ENCODE measurements at places on chromosomes 11 and 22.

- H3K27ac ChIP-seq: no peak overlapping the region
- H3K36me3 ChIP-seq: no peaks in the 10 kb centered on the region
- no peaks in the 10 kb centered on the region for H3K27me3 ChIP-seq
- peaks cover 16% of the 10 kb centered on the region for H3K4me1 ChIP-seq
Measured at GRCh38 chr11:66875378-66875777, 18.5 kb downstream of the LRFN4 start.

DNA sequence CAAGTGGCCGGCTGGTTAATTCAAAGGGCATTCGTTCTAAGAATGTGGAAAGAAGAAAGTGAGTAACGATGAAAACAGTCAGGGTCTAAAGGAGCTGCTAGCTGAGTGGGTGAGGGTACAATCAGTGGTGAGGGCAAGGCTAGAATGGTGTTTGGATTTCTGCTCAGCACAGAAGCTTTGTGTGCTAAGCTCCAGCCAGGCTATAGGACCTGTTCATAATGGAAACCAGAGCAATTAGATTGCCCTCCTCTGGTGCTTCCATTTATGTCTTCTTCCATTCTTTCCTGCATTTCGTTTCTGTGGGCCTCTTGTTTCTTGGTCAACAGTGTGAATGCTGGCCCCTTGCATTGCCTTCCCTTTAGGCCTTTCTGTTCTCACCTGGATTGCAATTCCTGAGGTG, 572.9 kb upstream of the CHORDC1 start:
- no peak overlapping the region for H3K27ac ChIP-seq
- H3K4me1 ChIP-seq: no peaks in the 10 kb centered on the region
- H3K27me3 ChIP-seq: no peaks in the 10 kb centered on the region
- no peak for DNase-seq

- H3K4me1 ChIP-seq: peaks cover 32% of the 10 kb centered on the region
- H3K4me3 ChIP-seq: no peak overlapping the region
- peaks cover 34% of the 10 kb centered on the region for H3K36me3 ChIP-seq
- no peak for DNase-seq
Measured at GRCh38 chr11:612961-613300, 2.8 kb downstream of the IRF7 start.

DNA sequence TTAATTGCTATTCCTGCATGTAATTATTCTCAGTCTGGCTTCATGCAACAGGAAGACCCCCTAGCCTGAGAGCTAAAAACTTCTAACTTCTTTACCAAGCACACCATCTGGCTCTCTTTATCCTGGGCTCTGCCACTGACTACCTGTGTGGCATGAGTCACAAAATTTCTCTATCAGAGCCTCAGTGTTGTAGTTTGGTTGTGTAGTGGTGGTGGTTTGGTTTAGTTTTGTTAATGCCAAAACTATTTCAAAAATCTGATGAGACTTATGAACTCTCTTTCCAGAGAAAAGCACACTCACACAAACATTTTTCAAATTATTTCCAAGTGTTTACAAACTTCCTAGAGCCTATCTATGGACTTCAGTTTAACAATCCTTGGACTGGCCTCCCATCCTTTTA, 7.5 kb upstream of the IL17RA start:
- no peaks in the 10 kb centered on the region for H3K27me3 ChIP-seq
- no peak overlapping the region for H3K4me3 ChIP-seq
- no peaks in the 10 kb centered on the region for H3K4me1 ChIP-seq
- H3K36me3 ChIP-seq: no peaks in the 10 kb centered on the region

GRCh38 chr22:25363474-25363873, 144.0 kb downstream of the CRYBB2 start:
- H3K27me3 ChIP-seq: no peaks in the 10 kb centered on the region
- no peaks in the 10 kb centered on the region for H3K4me1 ChIP-seq
- DNase-seq: no peak
- no peak overlapping the region for H3K4me3 ChIP-seq

- H3K4me1 ChIP-seq: no peaks in the 10 kb centered on the region
- no peak for DNase-seq
- no peaks in the 10 kb centered on the region for H3K27me3 ChIP-seq
- H3K36me3 ChIP-seq: no peaks in the 10 kb centered on the region
Measured at GRCh38 chr22:23478175-23478574, 101.9 kb downstream of the IGLL1 start.

GRCh38 chr11:27505781-27506180, 788 bp downstream of the LIN7C start:
- no peak for DNase-seq
- peaks cover 37% of the 10 kb centered on the region for H3K4me1 ChIP-seq
- no peaks in the 10 kb centered on the region for H3K27me3 ChIP-seq

GRCh38 chr11:110173811-110174644, 80.8 kb downstream of the ZC3H12C start:
- H3K36me3 ChIP-seq: no peaks in the 10 kb centered on the region
- peaks cover 9% of the 10 kb centered on the region for H3K4me1 ChIP-seq
- peak overlapping the region; percentile 46 for H3K4me3 ChIP-seq
- DNase-seq: no peak

DNA sequence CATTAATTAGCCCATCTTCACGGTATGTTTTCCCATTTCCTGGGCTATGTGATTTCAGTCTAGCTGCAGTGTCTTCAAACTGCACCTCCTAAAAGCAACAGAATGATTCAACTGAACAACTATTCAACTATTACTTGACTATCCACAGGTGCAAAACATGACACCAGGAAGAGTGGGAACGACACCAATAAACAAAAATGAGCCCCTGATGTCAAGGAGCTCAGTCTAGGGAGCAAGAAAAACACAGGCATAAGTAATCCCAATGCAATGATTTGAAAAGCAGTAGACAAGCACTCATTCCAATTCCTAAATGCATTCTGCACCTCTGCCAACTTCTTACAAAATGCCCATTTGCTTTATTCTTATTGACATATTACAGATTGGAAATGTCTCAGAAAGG, 285.6 kb downstream of the ETS1 start:
- no peak for DNase-seq
- no peaks in the 10 kb centered on the region for H3K36me3 ChIP-seq
- peaks cover 11% of the 10 kb centered on the region for H3K4me1 ChIP-seq
- H3K27me3 ChIP-seq: no peaks in the 10 kb centered on the region
- peak overlapping the region; percentile 10 for H3K27ac ChIP-seq

DNA sequence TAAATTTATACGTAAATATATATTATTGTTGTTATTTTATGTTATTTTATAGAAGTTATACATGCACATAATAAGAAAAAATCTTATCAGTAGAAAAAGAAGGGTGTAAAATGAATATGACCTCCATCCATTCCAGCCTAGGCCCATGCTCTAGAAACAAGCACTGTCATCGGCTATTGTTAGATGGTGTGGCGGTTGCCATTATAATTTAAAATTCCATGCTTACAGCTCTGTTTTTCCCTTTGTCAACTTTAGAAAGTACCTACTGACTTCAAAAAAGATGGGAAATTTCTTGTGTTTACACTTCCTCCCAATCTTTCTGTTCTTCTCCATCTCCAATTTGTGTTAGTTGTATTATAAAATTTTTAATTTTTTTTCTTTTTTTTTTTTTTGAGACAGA, 61.9 kb upstream of the RDX start:
- H3K27ac ChIP-seq: no peak overlapping the region
- no peaks in the 10 kb centered on the region for H3K27me3 ChIP-seq
- H3K36me3 ChIP-seq: no peaks in the 10 kb centered on the region
- DNase-seq: no peak

DNA sequence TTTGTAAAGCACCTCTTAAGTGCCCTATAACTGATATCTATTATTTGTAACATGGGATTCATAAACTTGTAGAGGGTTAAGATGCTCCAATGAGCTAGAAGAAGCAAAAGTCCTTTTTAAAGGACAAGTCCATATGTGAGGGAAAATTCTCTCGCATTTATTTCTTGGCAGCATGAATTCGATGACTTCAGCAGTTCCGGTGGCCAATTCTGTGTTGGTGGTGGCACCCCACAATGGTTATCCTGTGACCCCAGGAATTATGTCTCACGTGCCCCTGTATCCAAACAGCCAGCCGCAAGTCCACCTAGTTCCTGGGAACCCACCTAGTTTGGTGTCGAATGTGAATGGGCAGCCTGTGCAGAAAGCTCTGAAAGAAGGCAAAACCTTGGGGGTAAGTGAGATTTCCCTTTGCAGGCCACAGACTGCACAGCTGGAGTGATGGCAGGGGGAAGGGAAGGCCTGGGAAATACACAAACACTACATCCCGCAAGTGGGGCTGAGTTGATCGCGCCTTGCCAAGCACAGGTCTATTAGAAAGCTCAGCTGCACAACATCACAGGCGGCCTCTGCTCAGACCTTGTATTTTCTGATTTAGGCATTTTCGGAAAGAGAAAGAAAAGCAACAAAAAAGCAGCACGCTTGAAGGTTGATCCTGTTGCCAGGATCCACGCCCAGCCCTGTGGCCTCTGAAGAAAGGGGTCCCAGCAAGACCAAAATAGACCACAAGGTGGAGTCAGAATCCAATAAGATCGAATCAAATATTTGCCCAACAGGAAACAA, 1.5 kb downstream of the MS4A8 start:
- no peak overlapping the region for H3K27ac ChIP-seq
- no peak overlapping the region for H3K4me3 ChIP-seq
- H3K4me1 ChIP-seq: no peaks in the 10 kb centered on the region
- DNase-seq: no peak
- H3K36me3 ChIP-seq: no peaks in the 10 kb centered on the region
- no peaks in the 10 kb centered on the region for H3K27me3 ChIP-seq

DNA sequence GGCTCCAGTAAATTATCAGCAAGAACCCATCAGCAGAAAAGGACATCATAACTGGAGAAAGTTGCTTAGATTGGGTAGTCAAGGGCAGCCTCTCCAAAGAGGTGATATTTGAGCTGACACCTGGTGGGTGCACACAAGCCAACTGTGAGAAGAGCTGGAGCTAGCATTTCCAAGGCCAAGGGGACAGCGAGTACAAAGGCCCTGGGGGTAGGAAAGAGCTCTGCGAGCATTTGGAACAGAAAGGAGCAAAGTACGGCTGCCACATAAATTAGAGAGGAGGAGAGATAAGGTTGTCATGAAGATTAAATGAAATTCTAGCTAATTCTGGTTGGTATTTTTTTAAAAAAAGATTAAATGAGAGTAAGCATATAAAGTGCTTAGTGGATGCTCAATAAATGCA, 21.7 kb upstream of the SMCO4 start:
- no peak overlapping the region for H3K27ac ChIP-seq
- no peaks in the 10 kb centered on the region for H3K27me3 ChIP-seq
- no peak for DNase-seq
- H3K36me3 ChIP-seq: no peaks in the 10 kb centered on the region

DNA sequence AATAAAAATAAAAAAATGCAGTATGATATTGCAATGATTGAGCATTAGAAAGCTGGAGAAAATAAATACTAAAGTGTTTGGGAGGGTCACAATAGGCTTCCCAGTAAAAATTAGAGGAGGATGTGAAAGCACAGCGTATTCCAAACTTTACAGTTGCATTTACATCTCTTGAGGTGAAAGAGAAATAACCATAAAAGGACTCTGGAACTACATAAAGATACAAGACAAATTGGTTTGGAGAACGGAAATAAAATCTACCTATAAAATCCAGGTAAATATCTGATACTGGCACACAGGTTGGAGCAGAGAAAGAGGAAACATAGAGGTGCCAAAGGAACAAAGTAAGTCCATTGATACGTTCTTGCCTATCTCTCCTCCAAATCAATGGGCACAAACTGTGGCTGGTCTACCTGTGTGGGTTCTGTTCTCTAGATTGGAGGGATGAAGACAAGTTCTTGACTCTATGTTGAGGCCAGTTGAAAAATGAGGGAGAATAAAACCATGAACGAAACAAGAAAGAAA, at the start of gene MS4A12:
TSS of gene MS4A12 (plus strand) at position 291 of the 522 bp plus-strand sequence. CDS start 4,541 bp downstream, outside the sequence.
- H3K27me3 ChIP-seq: no peaks in the 10 kb centered on the region
- DNase-seq: no peak
- H3K4me1 ChIP-seq: no peaks in the 10 kb centered on the region
- H3K27ac ChIP-seq: no peak within 1 kb of the TSS
- no peak within 1 kb of the TSS for H3K4me3 ChIP-seq

- H3K36me3 ChIP-seq: peaks cover 10% of the 10 kb centered on the region
- H3K4me1 ChIP-seq: peaks cover 19% of the 10 kb centered on the region
- no peaks in the 10 kb centered on the region for H3K27me3 ChIP-seq
- DNase-seq: no peak
Measured at GRCh38 chr22:45671783-45672563, at the start of gene ATXN10. TSS of gene ATXN10 (plus strand) at chr22:45671834. CDS start at chr22:45672064, 230 bp downstream.

DNA sequence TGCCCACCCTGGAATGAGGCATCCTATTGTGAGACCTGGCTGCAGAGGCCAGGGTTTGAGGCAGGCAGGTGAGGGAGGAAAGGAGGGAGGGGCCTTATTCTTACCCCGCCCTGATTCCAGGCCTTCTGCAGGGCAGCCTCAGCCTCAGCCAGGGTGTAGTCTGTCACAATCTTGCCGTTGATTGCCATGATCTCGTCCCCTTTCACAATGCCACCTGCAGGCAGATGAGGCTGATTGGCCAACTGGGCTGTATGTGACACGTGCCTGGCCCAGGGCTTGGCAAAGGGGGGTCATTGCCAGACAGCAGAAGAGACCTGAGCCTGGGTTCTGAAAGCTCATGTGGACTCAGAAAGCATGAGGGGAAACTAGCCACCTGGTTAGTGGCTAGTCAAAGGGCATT, 21.4 kb upstream of the ABCC8 start:
- H3K27me3 ChIP-seq: no peaks in the 10 kb centered on the region
- no peaks in the 10 kb centered on the region for H3K36me3 ChIP-seq
- H3K4me1 ChIP-seq: no peaks in the 10 kb centered on the region
- no peak overlapping the region for H3K4me3 ChIP-seq
- no peak for DNase-seq

DNA sequence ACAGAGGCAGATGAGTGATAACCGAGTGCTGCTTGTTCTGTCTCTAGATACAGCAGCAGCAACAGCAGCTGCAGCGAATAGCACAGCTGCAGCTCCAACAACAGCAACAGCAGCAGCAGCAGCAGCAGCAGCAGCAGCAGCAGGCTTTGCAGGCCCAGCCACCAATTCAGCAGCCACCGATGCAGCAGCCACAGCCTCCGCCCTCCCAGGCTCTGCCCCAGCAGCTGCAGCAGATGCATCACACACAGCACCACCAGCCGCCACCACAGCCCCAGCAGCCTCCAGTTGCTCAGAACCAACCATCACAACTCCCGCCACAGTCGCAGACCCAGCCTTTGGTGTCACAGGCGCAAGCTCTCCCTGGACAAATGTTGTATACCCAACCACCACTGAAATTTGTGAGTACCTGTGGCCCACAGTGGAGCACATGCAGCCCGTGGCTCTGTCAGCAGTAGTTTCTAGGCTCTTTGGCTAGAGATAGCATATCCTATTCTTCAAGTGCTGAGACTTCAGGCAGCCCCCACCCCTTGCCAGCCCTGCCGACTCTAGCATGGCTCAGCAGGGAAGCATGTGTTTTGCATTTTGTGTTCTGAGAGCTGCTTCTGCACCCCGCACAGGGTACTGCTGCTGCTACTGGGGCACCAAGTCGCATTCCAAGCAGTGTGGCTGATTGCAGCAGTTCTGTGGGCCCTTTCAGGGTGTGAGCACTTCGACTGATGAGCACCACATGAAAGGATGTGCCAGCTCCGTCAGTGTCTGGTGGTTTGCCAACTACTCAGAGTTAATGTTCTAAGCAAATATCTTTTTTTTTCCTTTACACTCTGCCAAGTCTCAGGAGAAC, 59.2 kb downstream of the MED15 start:
- peaks cover 28% of the 10 kb centered on the region for H3K4me1 ChIP-seq
- H3K27ac ChIP-seq: peak overlapping the region; percentile 45
- H3K36me3 ChIP-seq: peaks cover 39% of the 10 kb centered on the region
- no peak for DNase-seq
- H3K27me3 ChIP-seq: no peaks in the 10 kb centered on the region
- H3K4me3 ChIP-seq: no peak overlapping the region

- H3K4me3 ChIP-seq: no peak overlapping the region
- H3K4me1 ChIP-seq: no peaks in the 10 kb centered on the region
- no peak for DNase-seq
- no peaks in the 10 kb centered on the region for H3K27me3 ChIP-seq
Measured at GRCh38 chr11:27331981-27332380, 31.0 kb downstream of the CCDC34 start.
